Activated CD8-positive, alpha-beta T cell treated with anti-CD3 and anti-CD28 coated beads for 36 hours (primary cell): ENCODE measurements at places on chromosomes 2 and 18. TPM values are rescaled to one million over a fixed set of nuclear protein-coding genes. Genes with fewer than 3 reads are reported as not detected.

GRCh38 chr2:11936761-11937160, 190.3 kb downstream of the LPIN1 start:
- DNase-seq = no peak
- no peaks in the 10 kb centered on the region for H3K27me3 ChIP-seq
- H3K27ac ChIP-seq = no peak overlapping the region
- H3K36me3 ChIP-seq = no peaks in the 10 kb centered on the region

Gene TLK1
- 56.0 TPM for total RNA-seq

DNA sequence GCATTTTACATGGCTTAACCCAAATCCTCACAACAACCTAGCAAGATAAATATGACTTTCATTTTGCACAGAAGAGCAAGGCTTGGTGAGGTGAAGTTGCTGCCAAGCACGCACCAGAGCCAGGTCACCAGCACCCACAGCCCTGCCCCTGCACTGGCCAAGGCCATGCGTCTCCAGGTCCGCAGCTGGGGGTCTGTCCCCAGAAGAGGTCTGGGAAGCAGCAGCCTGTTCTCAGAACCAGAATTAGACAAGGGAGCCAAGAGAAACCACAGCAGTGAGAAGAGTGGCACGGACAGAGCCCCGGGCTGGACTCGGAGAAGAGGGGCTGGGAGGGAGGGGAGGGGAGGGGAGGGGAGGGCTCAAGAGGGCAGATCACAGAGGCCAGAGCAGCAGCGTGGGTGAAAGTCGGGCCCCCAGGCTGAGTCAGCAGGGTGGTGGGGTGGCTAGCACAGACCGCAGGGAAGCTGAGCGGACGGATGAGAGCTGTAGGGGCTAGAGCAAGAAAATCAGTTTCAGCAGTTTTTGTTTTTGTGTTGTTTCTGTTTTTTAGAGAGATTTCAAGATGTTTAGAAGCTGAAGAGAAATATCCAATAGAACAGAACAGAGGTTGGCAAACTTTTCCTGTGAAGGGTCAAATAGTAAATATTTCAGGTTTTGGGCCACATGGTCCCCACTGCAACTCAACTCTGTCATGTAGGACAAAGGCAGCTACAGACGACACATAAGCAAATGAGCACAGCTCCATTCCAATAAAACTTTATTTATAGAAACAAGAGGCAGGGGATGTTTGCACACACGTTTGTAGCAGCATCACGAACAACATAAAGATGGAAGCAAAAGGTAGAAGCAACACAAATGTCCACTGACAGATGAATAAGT, 7.4 kb upstream of the MTERF4 start:
- peaks cover 59% of the 10 kb centered on the region for H3K4me1 ChIP-seq
- DNase-seq = peak; percentile 68
- peaks cover 33% of the 10 kb centered on the region for H3K36me3 ChIP-seq
- H3K27ac ChIP-seq = peak overlapping the region; percentile 93
- peak overlapping the region; percentile 81 for H3K4me3 ChIP-seq

Gene MGAT4A
- total RNA-seq = 57.6 TPM

GRCh38 chr2:167478196-167478595, 589.9 kb downstream of the XIRP2 start:
- H3K36me3 ChIP-seq = no peaks in the 10 kb centered on the region
- no peak overlapping the region for H3K4me3 ChIP-seq
- H3K27me3 ChIP-seq = no peaks in the 10 kb centered on the region

- H3K36me3 ChIP-seq = no peaks in the 10 kb centered on the region
- H3K27me3 ChIP-seq = peaks cover 11% of the 10 kb centered on the region
- H3K4me1 ChIP-seq = peaks cover 29% of the 10 kb centered on the region
- peak; percentile 22 for DNase-seq
These were observed 179.7 kb downstream of the ANAPC1 start for GRCh38 chr2:111704246-111704645.

GRCh38 chr2:83587309-83587708, 871.8 kb downstream of the SUCLG1 start:
- no peaks in the 10 kb centered on the region for H3K36me3 ChIP-seq
- H3K27me3 ChIP-seq = no peaks in the 10 kb centered on the region
- no peaks in the 10 kb centered on the region for H3K4me1 ChIP-seq
- H3K4me3 ChIP-seq = no peak overlapping the region

GRCh38 chr2:9099341-9099751, 95.9 kb upstream of the MBOAT2 start:
- H3K36me3 ChIP-seq = no peaks in the 10 kb centered on the region
- H3K27me3 ChIP-seq = peaks cover 12% of the 10 kb centered on the region
- peaks cover 8% of the 10 kb centered on the region for H3K4me1 ChIP-seq
- no peak overlapping the region for H3K4me3 ChIP-seq

DNA sequence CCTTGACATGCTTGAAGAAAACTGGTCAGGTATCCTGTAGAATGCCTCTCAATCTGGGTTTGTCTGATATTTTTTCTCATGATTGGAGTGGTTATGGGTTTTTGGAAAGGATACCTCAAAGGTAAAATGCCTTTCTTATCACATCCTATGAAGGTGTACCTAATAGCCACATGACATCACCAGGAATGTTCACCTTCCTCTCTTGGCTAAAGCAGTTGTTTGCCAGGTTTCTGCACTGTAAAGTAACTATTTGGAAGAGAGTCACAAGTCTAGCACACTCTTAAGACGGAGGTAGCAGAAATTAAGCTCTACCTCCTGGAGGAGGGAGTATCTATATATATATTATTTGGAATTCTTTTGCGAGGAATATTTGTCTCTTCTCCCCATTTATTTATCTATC, 17.9 kb upstream of the MIB1 start:
- no peaks in the 10 kb centered on the region for H3K4me1 ChIP-seq
- no peak overlapping the region for H3K4me3 ChIP-seq
- H3K36me3 ChIP-seq = no peaks in the 10 kb centered on the region
- no peak for DNase-seq
- no peak overlapping the region for H3K27ac ChIP-seq

DNA sequence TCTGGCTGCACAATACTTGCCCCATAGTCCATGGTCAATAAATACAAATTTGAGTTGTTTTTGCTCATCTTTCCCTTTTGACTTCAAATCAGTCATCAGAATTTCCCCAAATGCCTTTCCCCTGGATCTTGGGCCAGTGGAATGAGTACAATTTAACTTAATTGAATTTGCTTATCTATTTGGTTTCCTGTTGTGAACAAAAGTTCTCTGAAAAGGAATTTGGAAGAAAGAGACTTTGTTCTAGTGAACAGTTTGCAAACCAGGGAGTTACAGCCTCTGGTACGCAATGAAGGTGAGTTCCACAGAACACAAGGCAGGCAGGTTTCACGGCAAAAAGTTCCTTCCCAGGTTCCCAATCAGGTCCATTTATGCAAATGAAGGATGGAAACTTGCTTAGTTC, 1.2 kb upstream of the UGT1A1 start:
- H3K27ac ChIP-seq = no peak overlapping the region
- no peaks in the 10 kb centered on the region for H3K4me1 ChIP-seq
- no peak for DNase-seq
- H3K27me3 ChIP-seq = peaks cover 2% of the 10 kb centered on the region
- no peak overlapping the region for H3K4me3 ChIP-seq

GRCh38 chr2:10028407-10028987, 14.9 kb upstream of the KLF11 start:
- DNase-seq = no peak
- peaks cover 18% of the 10 kb centered on the region for H3K4me1 ChIP-seq
- H3K4me3 ChIP-seq = no peak overlapping the region
- H3K27ac ChIP-seq = peak overlapping the region; percentile 77
- no peaks in the 10 kb centered on the region for H3K36me3 ChIP-seq

Gene SERPINB13
- total RNA-seq = not detected

Gene DLGAP1
- not detected for total RNA-seq

- no peaks in the 10 kb centered on the region for H3K27me3 ChIP-seq
- peaks cover 10% of the 10 kb centered on the region for H3K4me1 ChIP-seq
- H3K27ac ChIP-seq = no peak overlapping the region
- H3K36me3 ChIP-seq = peaks cover 9% of the 10 kb centered on the region
- DNase-seq = no peak
These were observed 111.8 kb downstream of the STPG4 start for GRCh38 chr2:47043142-47043890.

Gene PLCD4
- total RNA-seq = 0.49 TPM

- H3K4me1 ChIP-seq = no peaks in the 10 kb centered on the region
- H3K27me3 ChIP-seq = peaks cover 8% of the 10 kb centered on the region
- H3K27ac ChIP-seq = no peak overlapping the region
- no peak for DNase-seq
These were observed 40.2 kb downstream of the THNSL2 start for GRCh38 chr2:88210132-88211002.

Gene SLC14A1
- 3.1 TPM for total RNA-seq

DNA sequence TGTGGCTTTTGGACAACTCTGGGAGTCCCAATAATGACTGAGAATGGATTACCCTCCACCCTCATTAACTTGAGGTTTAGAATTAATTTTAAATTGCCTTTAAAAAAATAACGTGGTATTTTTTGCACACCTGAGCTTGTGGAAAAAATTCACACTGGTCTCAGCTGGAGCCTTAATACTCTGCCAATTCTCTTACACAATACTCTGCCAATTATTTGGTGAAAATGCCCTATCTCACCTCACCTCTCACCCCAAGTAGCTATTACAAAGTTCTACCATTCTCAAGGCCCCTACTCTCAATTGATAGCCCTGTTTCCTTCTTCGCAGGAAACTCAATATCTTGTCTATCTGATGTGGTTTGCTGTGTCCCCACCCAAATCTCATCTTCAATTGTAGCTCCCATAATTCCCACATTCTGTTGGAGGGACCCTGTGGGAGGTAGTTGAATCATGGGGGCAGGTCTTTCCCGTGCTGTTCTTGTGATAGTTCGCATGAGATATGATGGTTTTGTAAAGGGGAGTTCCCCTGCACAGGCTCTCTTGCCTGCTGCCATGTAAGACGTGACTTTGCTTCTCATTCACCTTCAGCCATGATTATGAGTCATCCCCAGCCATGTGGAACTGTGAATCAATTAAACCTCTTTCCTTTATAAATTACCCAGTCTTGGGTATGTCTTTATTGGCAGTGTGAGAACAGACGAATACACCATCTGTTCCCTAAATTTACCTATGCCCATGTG, 27.4 kb upstream of the C2orf69 start:
- H3K4me3 ChIP-seq = no peak overlapping the region
- peak; percentile 20 for DNase-seq
- H3K4me1 ChIP-seq = no peaks in the 10 kb centered on the region
- peaks cover 13% of the 10 kb centered on the region for H3K27me3 ChIP-seq

GRCh38 chr2:132521341-132521740, 104.7 kb downstream of the GPR39 start:
- no peaks in the 10 kb centered on the region for H3K4me1 ChIP-seq
- no peaks in the 10 kb centered on the region for H3K27me3 ChIP-seq
- DNase-seq = no peak
- no peak overlapping the region for H3K4me3 ChIP-seq

Gene MRO
- total RNA-seq = not detected

Gene OTOF
- total RNA-seq = 0.60 TPM

- peaks cover 31% of the 10 kb centered on the region for H3K27me3 ChIP-seq
- no peaks in the 10 kb centered on the region for H3K36me3 ChIP-seq
- H3K4me1 ChIP-seq = peaks cover 6% of the 10 kb centered on the region
- DNase-seq = peak; percentile 10
- no peak overlapping the region for H3K27ac ChIP-seq
These were observed 32.6 kb upstream of the NPC1 start for GRCh38 chr18:23618862-23619387.

DNA sequence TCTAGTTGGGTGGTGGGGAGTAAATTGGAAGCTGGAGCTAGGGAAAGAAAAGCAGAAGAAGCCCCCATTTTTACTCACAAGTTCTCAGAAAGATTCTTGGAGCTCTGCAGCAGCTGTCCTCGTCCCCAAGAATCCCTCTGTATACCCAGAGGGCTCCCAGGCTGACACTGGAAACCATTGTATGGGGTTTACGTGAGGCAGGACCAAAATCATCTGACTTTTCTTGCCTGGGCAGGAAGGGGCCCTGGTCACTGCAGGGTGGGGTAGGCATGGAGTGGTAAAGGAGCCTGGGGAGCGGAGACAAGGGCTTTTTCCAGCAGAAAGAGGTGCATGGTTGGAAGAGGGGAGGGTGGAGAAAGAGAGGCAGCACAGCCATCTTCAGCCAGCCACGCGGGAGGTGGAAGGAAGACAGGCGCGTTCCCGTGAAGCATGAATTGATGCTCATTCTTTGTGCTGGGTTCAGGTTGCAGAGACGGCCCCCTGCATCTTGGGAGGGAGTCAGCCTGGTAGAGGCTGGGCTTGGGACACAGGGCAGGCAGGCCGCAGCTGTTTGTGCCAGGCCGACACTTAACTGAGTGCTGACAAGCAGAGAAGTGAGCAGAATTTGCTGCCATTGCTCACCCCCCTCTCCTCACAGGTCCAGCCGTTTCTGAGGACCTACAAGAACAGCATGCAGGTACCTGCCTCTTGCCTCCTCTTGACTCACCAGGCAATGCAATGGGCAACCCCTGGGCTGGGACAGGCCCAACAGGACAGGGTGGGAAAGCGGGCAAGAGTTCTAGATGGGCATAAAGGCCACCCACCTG, 94.8 kb downstream of the PLB1 start:
- no peak overlapping the region for H3K27ac ChIP-seq
- no peak overlapping the region for H3K4me3 ChIP-seq
- H3K4me1 ChIP-seq = peaks cover 42% of the 10 kb centered on the region
- no peaks in the 10 kb centered on the region for H3K36me3 ChIP-seq

Gene ZFP36L2
- total RNA-seq = 102 TPM

- peaks cover 2% of the 10 kb centered on the region for H3K4me1 ChIP-seq
- no peaks in the 10 kb centered on the region for H3K27me3 ChIP-seq
- H3K27ac ChIP-seq = no peak overlapping the region
- H3K4me3 ChIP-seq = no peak overlapping the region
- peaks cover 15% of the 10 kb centered on the region for H3K36me3 ChIP-seq
These were observed 32.1 kb downstream of the MBD2 start for GRCh38 chr18:54192415-54192814.

GRCh38 chr2:218567797-218568189, 358 bp downstream of the USP37 start:
- H3K27me3 ChIP-seq = no peaks in the 10 kb centered on the region
- H3K4me1 ChIP-seq = peaks cover 51% of the 10 kb centered on the region
- DNase-seq = peak; percentile 80

- peaks cover 1% of the 10 kb centered on the region for H3K36me3 ChIP-seq
- H3K4me3 ChIP-seq = peak overlapping the region; percentile 49
- H3K4me1 ChIP-seq = peaks cover 54% of the 10 kb centered on the region
These were observed 5.4 kb upstream of the POLI start for GRCh38 chr18:54263904-54264336.

- DNase-seq = no peak
- H3K27me3 ChIP-seq = peaks cover 5% of the 10 kb centered on the region
- no peaks in the 10 kb centered on the region for H3K36me3 ChIP-seq
- no peak overlapping the region for H3K27ac ChIP-seq
- no peak overlapping the region for H3K4me3 ChIP-seq
These were observed 72.2 kb upstream of the TEX51 start for GRCh38 chr2:126826491-126826890.

Gene FAHD2A
- 44.0 TPM for total RNA-seq

GRCh38 chr2:45009303-45009927, at the start of gene SIX2:
Gene SIX2 (minus strand): TSS chr2:45009452. CDS start chr2:45009110, 342 bp downstream.
- peaks cover 75% of the 10 kb centered on the region for H3K27me3 ChIP-seq
- H3K27ac ChIP-seq = no peak within 1 kb of the TSS
- peak within 1 kb of the TSS; percentile 43 for H3K4me3 ChIP-seq
